ENCODE measurements at places on chromosomes 1 and 21.

GRCh38 chr1:178536844-178537371, 24.0 kb downstream of the TEX35 start:
- DNase-seq = no peak

- DNase-seq = no peak
These were observed 1.5 kb upstream of the SYDE2 start for GRCh38 chr1:85202092-85202863.

- DNase-seq = no peak
These were observed 356.4 kb upstream of the ST6GALNAC5 start for GRCh38 chr1:76510672-76511557.

GRCh38 chr1:36975642-36976041, 58.7 kb downstream of the GRIK3 start:
- DNase-seq = no peak

DNA sequence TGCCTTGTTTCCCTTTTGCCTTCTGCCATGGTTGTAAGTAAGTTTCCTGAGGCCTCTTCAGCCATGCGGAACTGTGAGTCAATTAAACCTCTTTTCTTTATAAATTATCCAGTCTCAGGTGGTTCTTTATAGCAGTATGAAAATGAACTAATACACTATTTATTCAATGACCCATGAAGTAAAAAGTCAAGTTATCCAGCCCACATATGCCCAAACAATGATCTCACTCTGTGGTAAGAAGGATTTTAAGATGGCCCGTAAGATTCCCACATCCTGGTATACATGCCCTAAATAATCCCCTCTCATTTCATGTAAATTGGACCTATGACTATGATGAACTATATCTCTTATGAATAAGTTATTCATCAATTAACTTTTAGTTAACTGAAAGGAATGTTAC, 1008.3 kb upstream of the B3GALT2 start:
- no peak for DNase-seq

DNA sequence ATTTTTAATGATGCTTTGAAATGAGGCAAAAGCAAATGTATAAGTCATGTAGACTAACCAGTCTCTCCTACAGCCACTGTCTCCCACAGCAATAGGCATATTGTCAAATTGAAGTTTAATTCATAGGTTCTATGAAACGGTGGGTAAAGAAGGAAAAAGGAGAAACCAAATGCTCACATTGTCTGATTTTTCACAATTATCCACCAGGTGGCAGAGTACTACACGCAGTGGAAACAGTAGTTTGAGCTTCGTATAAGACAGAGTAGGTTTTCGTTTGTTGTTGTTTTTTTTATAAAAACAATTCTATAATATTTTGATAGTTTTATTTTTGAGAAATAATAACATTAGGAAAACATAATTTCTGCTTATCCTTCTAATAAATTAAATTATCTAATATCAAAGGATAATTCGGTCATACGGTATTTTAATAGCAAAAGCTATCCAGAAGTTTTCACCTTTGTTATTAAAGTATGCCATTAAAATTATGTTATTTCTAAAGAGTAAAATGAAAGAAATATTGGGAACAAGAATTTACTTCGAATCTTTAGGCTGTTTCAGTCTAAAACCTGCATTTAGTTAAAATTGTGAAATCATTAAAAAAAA, 39.1 kb downstream of the TYW3 start:
- DNase-seq = no peak

GRCh38 chr1:168484083-168484482, 59.7 kb downstream of the XCL2 start:
- no peak for DNase-seq

DNA sequence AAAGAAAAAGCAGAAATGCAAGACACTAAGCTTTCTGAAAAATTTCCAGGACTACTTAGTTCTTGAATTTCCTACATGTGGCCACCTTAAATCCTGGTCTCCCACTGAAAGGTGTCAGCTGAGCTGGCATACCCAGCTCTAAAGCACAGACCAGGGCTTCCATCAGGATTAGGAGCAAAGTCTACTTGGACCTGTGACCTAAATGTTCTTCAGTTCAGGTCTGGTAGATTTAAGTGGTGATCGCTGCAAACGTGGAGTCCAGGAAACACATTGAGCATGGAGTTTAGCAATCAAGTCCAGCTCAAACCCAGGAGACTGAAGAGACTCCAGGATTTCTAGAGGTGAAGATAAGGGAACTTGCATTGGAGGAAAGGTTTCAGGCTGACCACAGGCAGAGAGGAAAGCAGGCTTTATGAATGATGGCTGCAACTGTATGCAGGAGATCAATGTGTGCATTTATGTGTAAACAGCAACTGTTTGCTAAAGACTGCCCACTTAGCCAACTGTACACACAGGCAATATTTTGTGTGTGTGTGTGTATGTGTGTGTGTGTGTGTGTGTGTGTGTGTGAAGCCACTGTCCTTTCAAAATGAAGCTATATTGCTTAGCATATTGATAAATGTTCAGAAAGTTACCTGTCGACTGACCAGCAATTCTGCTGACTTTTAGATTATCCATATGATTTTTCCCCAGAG, 75.2 kb downstream of the LMX1A start:
- DNase-seq = no peak

GRCh38 chr1:169571450-169571849, 14.8 kb downstream of the F5 start:
- no peak for DNase-seq

DNA sequence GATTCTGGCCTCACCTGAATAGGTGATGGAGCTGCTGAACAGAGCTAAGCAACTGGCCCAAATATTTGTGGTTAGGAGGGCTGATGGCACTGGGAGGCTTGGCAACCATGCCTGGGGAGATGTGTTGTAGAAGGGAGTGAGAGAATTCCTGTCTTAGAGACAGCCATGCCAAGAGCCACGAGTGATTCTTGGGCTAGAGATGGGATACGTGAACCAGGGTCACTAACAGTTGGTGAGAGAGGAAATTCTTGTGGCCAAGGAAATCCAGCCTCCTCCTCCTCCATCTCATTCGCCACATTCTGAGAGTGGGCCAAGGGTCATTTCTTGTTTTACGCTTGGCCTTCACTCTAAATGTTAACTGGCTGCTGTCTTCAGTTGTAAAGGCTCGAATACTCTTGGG, 46.3 kb downstream of the NGF start:
- DNase-seq = no peak

DNA sequence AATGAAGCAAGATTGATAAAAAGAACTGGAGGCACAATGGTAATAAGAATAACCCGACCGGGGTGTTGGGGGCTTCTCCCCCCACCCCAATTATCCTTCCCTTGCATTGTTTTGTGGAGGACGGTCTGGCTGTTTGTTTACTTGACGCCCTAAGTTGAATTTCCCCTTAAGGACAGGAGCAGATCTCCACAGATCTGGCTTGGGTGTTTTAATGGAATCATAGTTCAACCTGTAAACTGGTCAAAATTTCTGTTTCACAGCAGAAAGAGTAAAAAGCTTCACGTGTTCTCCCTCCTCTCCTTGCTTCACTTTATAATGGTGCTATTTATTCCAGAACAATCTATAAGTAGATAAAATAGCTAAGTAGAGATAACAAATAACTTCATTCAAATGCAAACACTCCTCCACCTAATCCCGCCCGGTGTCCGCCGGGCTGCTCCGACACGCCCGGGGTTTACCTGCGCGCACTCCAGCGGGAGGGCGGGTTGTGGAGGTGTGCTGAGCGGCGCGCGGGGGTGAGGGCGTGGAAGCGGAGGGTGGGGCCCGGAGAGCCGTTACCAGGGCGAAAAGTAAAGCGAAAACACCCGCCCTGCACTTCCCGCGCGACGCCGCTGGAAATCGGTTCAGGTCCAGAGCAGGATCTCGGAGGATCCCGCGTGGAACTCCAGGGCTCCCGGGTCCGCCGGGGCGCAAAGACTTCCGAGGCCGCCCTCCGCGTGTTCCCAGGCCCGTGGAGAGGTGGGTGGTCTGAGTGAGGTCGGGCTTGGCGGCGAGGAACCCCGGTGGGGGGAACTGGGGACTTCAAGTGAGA, 2.0 kb upstream of the ATF3 start:
- no peak for DNase-seq

- DNase-seq = no peak
These were observed 3.4 kb upstream of the PSMG1 start for GRCh38 chr21:39186676-39187075.

DNA sequence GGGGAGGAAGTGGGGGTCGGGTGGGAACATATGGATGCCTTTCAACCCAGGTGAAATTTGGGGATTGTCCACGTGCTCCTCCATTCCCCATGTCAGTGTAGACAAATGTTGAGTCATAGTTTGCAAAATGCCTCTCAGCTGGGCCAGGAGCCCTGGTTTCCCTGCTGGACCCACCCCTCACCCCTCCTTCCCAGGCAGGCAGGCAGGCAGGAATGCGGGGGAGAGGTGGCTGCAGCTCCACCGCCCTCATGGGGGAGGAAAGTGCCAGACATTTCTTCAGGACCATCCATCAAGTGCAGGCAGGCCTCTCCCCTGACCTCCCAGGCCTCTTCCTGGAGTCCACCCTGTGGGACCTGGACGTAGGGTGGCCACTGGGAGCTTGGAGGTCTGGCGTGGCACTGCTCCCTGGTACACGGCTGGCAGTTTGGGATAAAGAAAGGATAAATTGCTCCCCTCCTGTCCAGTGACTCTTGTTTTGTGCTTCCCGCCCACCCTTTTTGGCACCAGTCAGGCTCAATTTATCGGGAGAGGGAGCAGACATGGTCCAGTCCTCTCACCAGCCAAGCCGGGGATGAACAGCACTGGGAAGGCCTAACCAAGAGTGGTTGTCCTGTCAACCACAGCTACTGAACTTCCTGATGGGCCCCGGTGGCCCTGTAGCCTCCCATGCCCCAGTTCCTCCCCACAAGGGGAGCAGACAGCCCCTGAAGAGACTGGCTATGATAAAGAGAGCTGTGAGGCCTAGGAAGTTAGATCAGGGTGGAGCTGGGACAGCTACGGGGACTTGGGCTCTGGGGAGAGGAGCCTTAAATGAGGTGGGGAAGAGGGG, 18.9 kb downstream of the NPR1 start:
- no peak for DNase-seq

DNA sequence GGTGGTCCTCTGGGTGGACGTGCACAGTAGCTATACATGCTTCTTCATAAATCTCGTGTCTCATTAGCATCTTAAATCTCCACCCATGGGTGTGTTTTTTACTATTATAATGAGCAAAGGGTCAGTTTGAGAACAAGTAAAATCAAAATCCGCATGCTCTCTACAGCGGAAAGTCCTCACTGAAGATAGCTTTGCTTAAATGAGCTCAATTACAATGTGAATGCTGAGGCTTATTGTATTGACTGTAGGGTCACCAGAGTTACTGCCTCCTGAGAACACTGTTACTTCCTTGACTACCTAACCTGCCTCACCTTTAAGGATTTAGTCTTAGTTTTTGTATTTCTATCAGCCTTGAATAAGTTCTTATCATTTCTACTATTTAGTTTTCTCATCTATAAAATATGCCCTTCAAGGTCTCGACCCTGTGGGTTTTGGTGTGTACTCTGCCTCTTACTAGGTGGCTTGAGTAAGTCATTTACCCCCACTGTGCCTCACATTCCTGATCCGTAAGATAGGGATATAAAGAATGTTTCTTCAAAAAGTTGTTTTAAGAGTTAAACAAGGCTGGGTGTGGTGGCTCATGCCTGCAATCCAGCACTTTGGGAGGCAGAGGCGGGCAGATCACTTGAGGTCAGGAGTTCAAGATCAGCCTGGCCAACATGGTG, 7.9 kb downstream of the SLAMF7 start:
- DNase-seq = no peak

- DNase-seq = no peak
These were observed 57.5 kb upstream of the IL12RB2 start for GRCh38 chr1:67250051-67250653.

DNA sequence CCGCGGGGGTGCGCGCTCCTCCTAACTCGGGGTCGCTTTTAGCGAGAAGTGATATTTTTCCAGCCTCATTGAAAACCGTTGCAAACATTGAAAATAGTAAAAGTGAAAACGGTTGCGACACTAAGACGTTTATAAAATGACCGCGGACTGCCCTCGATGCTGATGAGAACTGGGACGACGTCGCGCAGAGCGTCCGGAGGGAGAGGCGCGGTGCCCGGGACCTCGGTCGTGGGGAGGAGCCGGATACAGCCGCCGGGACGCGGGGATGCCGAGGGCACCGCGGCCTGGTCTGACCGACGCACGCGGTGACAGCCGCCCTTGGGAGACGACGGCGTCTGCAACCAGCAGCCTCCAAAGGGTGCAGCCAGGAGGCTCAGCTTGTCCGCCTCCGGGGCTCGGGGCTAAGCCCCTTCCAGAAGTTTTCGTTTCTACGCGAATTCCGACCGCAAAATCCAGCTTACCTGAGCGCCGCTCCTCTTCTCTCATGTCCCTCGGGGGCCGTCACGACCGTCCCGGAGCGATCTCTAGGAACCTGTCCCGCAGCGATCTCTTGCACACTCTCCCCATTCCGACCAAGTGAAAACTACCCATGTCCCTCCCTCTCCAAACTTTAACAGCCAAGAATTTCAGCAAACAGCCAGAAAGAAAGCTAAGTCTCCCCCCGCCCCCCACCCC, 144.4 kb upstream of the ETS2 start:
- DNase-seq = no peak

DNA sequence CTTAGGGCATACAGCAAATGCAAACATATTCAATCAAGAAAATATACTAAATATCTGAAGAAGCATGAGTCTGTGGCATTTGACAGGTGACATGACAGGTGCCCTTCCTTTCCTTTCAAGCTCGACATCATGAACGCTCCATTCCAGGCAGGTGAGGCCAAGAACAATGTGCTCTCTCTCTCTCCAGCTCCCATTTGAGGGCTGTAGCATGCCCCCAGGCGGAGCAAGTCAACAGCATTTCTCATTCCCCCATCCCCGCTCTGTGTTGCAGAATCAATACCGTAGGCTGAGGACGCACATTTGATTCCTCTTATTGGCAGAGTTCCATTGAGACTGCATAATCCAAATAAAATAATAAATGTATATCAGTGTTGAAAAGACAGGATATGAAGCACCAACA, 24.6 kb upstream of the PLPPR4 start:
- DNase-seq = no peak

GRCh38 chr1:207990876-207991582, 80.1 kb upstream of the CD34 start:
- DNase-seq = no peak

- no peak for DNase-seq
These were observed 45.9 kb downstream of the BTBD8 start for GRCh38 chr1:92126088-92126487.

Data from GM18507 (cell line).